ENCODE measurements at places on chromosomes 7 and 10.

DNA sequence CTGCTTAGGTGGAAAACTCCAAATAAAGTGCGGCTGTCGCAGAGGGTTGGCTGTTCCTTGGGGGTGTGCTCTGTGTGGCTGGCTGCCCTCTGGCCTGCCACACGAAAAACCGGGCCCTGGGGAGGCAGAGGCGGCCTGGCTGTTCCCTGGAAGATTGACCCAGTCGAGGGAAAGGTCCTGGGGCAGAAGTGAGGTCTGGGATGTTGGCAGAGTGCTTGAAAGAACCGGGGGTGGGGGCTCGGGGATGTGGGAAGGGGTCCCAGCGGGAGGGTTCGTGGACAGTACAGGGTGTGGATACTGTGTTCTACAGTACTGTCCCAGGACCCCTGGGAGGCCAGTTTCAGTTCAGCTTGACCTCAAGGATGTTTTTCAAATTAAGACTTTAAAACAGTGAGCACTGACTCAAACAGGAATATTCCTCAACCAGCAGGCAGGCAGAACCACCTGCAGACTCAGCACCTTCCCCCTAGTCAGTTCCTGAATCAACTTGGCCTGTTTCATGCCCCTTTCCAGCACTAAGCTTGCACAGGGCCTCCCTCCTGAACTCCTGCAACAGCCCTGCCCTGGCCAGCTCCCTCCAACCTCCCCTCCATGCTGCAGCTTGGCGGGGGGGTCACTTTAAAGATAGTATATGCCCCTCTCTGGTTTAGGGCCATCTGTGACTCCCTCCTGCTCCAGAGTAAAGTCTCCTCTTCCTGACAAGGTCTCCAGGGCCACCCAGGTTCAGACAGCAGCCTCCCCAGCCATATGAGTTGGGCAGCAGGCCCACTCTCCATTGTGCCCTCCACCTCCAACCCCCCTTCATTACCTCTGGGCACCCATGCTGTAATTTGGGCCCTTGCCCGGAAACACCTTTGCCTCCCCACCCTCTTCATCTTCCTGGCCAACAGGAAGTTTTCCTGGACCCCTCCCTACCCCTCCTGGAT lies 3.2 kb upstream of the ATP6V1F start:
- DNase-seq: no peak

- peak; percentile 39 for DNase-seq
Measured at GRCh38 chr10:90751107-90751997, 106.5 kb downstream of the HTR7 start.

- DNase-seq: no peak
Measured at GRCh38 chr7:47145186-47145725, 436.7 kb downstream of the TNS3 start.

- no peak for DNase-seq
Measured at GRCh38 chr10:52897162-52897561, 124.6 kb upstream of the MBL2 start.

DNA sequence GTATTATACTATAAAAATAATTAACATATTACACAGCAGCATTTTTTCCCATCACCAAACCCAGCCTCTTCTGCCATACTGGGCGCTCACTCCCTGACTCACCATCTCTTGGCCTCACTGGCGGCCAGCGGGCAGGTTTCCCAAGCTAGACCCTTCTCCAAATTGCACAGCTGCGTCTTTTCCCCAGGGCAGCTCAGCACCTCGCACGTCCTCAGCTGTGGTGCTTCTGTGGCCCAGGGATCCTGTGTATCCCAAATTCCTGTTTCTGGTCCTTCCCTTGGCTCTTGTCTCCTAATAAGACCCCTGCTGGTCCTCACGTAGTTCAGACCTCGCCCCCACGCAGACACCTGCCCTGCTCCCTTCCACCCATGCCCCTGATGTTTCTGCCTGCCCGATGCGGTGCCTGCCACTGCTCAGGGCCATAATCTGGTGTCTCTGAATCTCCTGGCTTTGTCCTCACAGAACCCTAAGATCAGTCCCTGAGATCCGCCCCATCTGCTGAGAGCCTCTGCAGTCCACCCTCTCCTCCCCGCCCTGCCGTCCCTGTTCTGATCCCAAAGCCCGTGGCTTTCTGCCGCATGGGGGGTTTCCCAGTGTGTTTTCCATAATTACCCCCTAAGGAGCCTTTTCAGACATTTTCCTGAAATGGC lies 290.1 kb downstream of the TCERG1L start:
- DNase-seq: no peak

- no peak for DNase-seq
Measured at GRCh38 chr10:24495666-24496460, 227.8 kb downstream of the ARHGAP21 start.

DNA sequence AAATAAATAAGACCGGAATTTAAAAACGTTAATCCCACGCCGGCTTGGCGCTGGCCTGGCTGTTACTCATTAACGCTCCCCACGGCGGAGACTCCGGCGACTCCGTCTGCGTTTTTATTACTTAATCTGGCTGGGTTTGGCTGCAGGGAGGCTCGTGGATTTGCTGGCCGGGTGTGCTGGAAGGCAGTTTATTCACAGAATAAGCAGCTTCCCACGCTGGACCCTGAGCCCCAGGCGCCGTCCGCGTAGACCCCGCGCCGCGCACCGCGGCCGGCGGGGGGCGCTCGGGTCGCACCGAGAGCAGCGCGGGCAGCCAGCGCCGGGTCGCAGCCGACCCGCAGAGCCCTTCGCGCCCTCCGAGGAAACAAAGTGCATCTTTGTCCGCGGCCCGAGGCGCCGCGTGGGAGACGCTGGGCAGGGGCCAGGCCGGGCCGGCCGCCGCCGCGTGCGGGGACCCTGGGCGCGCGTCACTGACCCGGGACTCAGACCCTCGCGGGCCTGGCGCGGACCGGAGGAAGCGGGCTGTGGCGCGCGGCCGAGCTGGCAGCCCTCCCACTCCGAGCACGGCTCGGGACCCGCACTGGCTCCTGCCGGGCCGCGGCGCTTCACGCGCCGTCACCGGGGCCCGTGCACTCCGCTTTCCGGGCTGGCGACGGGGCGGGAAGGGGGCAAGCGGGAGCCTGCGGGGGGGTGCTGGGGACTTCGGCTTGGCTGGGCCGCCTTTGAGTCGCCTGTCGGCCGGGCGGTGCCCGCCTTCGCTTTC lies 587 bp upstream of the GRK5 start:
- peak; percentile 80 for DNase-seq

All from activated naive CD4-positive, alpha-beta T cell treated with anti-CD3 and anti-CD28 coated beads, Interleukin-2, amount 50 U/mL, for 72 hours (primary cell).